GM23248 (cell line): ENCODE measurements at places on chromosomes 16 and 17. TPM values are rescaled to one million over a fixed set of nuclear protein-coding genes. Genes with fewer than 3 reads are reported as not detected.
A peak's percentile ranks its signal among the peaks of the same experiment; 100 is the strongest.

GRCh38 chr17:66240630-66241029 is 11.4 kb upstream of the APOH start:
- peak; percentile 34 for DNase-seq
- no peak overlapping the region for H3K27ac ChIP-seq
- no peaks in the 10 kb centered on the region for H3K36me3 ChIP-seq
- H3K27me3 ChIP-seq = no peaks in the 10 kb centered on the region
- peaks cover 8% of the 10 kb centered on the region; the same call in 1 of the 2 replicates for H3K4me1 ChIP-seq

DNA sequence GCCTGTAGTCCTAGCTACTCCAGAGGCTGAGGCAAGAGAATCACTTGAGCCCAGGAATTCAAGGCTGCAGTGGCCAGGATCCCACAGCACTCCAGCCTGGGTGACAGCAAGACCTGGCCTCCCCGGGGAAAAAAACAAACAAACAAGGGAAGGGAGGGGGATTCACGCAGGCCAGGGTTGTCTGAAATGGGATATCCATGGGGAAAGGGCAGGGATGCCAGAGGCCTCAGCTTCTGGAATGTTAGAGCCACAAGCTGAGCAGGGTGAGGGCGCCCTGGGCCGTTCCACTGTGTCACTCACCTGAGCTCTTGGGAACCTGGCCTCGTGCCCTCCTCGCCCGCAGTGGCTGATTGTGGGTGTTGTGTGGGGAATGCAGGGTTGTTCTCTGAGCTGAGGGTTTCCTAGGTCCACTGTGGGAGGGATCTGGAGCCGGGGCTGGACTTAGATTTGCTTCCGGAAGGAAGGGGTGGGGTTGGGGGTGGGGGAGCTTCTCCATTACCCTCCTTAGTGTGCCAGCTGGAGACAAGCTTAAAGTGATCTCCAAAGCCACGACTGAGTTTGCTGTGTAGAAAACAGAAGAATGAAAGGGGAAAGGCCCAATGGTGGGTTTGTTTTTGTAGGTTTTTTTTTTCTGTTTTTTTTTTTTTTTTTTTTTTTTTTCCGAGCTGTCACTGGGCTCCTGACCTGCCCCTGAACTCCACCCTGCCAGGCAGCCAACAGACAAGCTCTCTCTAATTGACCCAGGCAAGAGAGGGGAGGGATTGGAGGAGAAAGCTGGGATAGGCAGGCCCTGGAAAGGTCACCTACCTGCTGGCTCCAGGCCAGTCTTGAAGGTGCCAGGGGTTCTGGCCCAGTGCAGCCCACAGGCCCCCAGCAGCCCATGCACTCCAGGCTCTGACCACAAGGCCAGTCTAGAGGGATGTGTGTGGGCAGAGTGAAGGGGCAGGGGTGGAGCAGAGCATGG is at the start of gene SULT1A1:
SULT1A1 (minus strand) TSS at position 414 of the 964 bp plus-strand sequence. CDS start 1,189 bp downstream, outside the sequence.
- no peak within 1 kb of the TSS for H3K4me3 ChIP-seq
- H3K36me3 ChIP-seq = no peaks in the 10 kb centered on the region
- no peaks in the 10 kb centered on the region for H3K4me1 ChIP-seq
- H3K27ac ChIP-seq = no peak within 1 kb of the TSS
- no peak for DNase-seq

DNA sequence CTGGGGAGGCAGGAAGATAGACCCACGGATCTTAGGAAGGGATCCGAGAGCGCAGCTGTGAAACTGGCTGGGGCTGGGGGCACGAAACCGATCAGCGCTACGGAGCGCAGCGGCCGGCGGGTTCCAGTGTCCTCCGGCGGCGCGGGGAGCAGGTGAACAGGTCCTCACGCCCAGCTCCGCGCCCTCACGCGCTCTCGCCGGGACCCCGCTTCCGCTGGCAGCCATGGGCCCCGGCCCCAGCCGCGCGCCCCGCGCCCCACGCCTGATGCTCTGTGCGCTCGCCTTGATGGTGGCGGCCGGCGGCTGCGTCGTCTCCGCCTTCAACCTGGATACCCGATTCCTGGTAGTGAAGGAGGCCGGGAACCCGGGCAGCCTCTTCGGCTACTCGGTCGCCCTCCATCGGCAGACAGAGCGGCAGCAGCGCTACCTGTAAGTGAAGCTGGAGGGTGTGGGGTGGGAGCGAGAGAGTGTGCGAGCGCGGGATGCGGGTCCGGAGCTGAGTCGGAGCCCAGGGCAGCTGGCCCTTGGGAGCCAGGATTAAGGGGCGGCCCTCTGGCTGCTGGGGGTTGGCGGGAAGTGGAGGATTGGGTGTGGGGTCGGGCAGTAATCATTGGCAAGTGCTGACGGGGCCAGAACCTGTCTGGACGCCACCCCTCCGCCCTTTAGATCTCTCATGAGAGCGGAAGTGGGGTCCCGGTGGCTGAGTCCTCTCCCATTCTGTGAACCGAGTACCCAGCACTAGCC is 479 bp downstream of the ITGA3 start:
- DNase-seq = peak; percentile 80
- H3K27me3 ChIP-seq = no peaks in the 10 kb centered on the region
- peaks cover 70% of the 10 kb centered on the region for H3K4me1 ChIP-seq
- H3K27ac ChIP-seq = peak overlapping the region; percentile 97

GRCh38 chr17:72182371-72182873 is 61.6 kb downstream of the SOX9 start:
- H3K4me1 ChIP-seq = peaks cover 11% of the 10 kb centered on the region
- no peaks in the 10 kb centered on the region for H3K27me3 ChIP-seq
- H3K4me3 ChIP-seq = no peak overlapping the region
- H3K27ac ChIP-seq = no peak overlapping the region
- no peaks in the 10 kb centered on the region for H3K36me3 ChIP-seq

- no peaks in the 10 kb centered on the region for H3K27me3 ChIP-seq
- peaks cover 7% of the 10 kb centered on the region; the same call in 1 of the 2 replicates for H3K4me1 ChIP-seq
- H3K4me3 ChIP-seq = no peak overlapping the region
- no peaks in the 10 kb centered on the region for H3K36me3 ChIP-seq
Observed at GRCh38 chr17:19365833-19366636, 3.5 kb upstream of the B9D1 start.

- DNase-seq = no peak
- no peak overlapping the region for H3K4me3 ChIP-seq
- 0 out of 2 replicates have a peak, but pooled peaks cover 6% of the 10 kb centered on the region for H3K27me3 ChIP-seq
- no peak overlapping the region for H3K27ac ChIP-seq
Observed at GRCh38 chr17:18379246-18380146, 1.9 kb downstream of the EVPLL start.

DNA sequence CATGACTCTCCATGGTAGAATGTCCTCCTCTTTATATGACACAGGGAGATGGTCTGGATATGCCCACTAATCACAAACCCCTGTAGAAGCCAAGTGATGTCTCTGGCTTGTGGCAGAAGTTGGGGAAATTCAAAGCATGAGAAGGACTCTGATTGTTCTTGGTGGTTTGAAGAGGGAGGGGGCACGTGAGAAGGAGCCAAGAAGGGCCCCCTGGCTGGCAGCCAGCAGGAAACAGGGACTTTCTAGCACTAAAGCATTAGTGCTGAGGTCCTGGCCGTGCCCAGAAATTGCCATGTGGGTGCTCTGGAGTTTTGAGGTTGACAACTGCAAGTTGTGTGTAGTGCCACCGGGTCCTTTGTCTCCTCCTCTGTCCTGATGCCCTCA is 199.9 kb downstream of the LGALS9B start:
- H3K27ac ChIP-seq = no peak overlapping the region
- DNase-seq = no peak
- no peaks in the 10 kb centered on the region for H3K4me1 ChIP-seq
- no peaks in the 10 kb centered on the region for H3K36me3 ChIP-seq

The TP53TG3F gene
- not detected in 2 replicates for polyA plus RNA-seq

The KRTAP1-1 gene
- polyA plus RNA-seq = 2.6 and 3.3 TPM in 2 replicates
